ENCODE measurements at places on chromosomes 16 and 17.

- peak; percentile 87 for DNase-seq
Observed at GRCh38 chr17:60392042-60392844, at the start of gene USP32. USP32 (minus strand) TSS chr17:60392133; CDS start chr17:60391939, 194 bp downstream.

DNA sequence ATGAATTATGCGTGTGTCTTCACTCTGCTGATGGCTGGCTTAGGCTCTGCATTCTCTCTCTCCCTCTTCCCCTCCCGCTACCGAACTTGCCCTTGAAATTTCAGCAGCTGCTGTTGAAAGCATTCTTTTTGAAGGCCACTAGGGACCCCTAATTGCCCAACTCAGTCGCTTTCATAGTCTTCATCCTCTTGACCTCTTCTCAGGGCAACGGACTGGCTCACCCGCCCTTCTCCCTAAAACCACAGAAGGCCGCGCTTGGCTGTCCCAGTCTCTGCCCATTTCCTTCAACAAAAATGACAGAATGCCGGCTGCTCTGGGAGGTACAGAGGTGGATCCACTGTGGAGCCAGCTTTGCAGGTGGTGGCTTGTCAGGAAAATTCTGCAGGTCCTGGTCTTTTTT lies 21.0 kb upstream of the FMNL1 start:
- DNase-seq, result no peak

DNA sequence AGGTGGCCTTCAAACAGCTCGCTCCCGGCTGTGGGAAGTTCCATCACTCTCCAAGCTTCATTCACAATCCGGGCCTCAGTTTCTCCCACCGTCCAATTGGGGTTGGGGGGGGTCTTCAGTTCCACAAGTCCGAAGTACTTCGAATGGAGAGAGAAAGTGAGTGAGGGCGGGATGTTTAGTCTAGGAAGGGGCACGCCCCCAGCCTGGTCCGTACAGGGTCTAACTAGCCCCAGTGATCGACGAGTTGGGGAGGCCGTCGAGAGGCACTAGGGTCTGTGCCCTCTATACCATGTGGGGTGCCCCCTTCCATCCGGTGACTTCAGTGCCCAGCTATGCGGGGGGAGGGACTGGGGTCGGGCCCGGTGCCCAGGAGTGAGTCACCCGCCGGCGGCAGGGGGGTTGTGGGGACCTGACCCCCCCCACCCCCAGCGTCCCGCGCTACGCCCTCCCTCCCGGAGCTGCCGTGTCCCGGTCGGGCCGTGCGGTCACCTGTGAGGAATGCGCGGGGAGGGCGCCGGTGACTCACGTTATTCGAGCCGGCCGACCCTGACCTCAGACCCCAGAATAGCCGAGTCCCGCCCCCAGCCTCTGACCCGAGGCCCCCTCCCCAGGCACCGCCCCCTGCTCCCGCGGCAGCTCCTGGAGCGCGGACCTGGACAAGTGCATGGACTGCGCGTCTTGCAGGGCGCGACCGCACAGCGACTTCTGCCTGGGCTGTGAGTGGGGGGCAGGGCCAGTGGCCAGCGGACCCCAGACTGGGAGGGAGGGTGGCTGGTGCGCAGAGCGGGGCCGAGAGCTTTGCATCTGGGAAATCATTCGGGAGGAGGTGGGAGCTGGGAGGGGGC lies 658 bp downstream of the TNFRSF12A start:
- no peak for DNase-seq

DNA sequence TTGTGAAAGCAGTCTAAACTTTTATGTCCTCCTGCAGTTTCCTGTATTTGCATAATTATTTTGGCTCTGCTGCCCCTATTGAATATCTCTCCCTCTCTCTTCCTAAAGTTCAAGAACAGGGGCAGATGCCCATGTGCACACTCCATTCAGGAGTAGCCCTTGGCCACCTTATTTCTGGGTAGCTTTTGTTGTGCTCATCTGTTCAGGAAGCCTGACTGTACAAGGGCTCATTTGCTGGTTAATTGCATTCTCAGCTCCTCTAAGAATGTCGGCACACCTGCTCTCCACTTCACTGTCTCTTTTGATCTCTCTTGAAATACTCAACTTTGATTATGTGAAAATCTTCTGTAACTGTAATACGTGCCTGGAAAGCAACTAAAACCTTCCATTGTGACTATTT lies 1378.8 kb upstream of the CDH8 start:
- no peak for DNase-seq

DNA sequence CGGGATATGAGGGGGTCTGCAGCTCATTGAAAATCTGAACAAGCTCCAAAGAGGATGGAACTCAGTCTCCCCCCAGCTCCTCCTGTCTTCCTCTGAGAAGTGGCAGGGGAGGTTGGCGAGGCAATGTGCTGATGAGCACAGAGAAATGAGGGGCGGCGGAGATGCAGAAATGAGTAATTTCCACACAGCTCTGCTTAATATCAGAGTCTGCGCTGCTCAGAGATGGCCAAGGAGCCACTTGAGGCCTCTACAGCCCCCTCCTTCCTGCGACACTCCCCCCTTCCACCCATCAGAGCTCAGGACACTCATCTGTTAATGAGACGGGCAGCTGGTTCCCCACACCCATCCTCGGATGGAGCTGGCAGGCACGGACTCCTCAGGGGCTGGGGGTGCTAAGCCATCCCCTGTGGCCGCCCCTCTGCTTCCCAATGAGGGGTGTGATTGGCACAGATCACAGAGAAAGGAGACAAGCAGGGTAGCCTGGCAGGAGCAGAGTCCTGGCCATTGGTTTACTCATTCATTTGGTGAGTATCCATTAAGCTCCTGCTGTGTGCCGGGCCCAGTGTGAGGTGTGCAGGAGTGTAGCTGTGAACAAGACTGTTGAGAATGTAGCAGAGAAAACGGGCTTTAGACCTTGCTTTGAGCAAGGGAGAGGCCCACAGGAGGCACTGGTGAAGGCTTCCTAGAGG lies 12.7 kb upstream of the CRHR1 start:
- DNase-seq, result no peak

GRCh38 chr17:333626-334396 lies 18.8 kb downstream of the RPH3AL start:
- no peak for DNase-seq

DNA sequence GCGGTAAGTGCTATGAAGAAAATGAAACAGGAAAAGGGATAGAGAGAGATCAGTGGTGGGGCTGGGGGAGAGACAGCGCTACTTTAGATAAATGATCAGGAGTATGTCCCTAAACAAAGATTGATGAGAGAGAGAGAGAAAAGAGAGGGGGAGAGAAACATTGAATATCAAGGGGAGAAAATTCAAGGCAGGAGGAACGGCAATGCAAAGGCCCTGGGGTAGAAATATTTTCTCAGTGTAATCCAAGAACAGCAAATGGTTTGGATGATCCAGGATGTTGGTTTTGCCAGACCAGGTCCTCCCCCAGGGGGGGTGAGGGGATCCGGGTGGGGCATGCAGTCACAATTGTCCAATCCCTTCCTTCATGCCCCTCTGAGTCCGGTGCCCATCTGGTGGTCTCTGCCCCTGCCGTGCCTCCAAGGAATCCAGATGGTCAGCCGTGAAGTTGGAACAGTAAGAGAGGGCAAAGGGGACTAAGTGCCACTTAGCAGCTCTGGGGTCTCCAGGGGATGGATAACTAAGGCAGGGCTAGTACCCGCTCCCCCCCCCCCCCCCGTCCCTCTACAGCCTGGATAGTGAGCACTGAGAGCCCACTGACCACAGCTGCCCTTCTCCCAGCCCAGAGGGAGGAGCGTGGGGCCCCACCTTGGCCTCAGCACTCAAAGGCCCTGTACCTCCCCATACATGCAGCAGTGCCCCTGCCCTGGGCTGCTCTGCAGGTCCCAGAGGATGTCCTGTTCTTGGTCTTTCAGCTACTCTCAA lies 43.7 kb downstream of the TMEM132E start:
- no peak for DNase-seq

All from NCI-H748 treated with DMSO at 0.1 percent for 48 hours (cell line).